ENCODE measurements at places on chromosomes 16 and 17.
A peak's percentile ranks its signal among the peaks of the same experiment; 100 is the strongest.

GRCh38 chr17:6683730-6684459 lies 29.3 kb downstream of the SLC13A5 start:
- DNase-seq = no peak

DNA sequence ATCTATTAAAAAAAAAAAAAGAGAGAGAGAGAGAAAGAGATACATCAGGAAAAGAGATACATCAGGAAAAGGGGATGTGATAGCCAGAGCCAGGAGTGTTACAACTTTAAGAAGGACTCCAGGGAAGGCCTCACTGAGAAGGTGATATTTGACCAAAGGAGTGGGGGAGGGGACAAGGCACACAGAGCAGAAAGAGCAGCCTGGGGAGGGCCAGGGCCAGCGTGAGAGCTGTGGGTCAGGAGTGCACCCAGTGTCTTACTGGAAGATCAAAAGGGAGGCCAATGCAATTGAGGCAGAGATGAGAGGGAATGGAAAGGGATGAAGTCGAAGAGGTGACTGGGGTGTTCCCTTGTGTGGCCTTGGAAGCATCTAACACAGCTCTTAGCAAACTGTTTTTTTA lies 7.7 kb downstream of the ASPHD1 start:
- no peak for DNase-seq

- DNase-seq = peak; percentile 74
Observed at GRCh38 chr17:8120520-8121406, 2.4 kb upstream of the ALOXE3 start.

GRCh38 chr16:78504401-78504851 lies 405.0 kb downstream of the WWOX start:
- no peak for DNase-seq

DNA sequence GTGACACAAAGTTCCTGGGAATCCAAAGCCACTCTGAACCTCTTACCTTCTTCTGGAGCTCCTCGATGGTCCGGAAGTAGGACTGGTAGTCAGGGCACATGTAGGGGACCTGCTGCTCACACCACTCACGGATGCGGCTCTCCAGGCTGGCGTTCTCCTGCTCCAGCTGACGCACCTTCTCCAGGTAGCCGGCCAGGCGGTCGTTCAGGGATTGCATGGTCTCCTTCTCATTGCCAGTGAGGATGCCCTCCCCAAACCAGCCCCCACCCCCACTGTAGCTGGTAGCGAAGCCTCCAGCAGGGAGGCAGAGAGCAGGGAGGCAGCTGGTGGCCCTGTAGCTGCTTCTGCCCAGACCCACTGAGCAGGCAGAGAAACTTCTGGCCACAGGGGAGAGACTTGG lies 370 bp downstream of the KRT35 start:
- no peak for DNase-seq

GRCh38 chr17:72705905-72706395 lies 386.5 kb downstream of the SLC39A11 start:
- DNase-seq = no peak

DNA sequence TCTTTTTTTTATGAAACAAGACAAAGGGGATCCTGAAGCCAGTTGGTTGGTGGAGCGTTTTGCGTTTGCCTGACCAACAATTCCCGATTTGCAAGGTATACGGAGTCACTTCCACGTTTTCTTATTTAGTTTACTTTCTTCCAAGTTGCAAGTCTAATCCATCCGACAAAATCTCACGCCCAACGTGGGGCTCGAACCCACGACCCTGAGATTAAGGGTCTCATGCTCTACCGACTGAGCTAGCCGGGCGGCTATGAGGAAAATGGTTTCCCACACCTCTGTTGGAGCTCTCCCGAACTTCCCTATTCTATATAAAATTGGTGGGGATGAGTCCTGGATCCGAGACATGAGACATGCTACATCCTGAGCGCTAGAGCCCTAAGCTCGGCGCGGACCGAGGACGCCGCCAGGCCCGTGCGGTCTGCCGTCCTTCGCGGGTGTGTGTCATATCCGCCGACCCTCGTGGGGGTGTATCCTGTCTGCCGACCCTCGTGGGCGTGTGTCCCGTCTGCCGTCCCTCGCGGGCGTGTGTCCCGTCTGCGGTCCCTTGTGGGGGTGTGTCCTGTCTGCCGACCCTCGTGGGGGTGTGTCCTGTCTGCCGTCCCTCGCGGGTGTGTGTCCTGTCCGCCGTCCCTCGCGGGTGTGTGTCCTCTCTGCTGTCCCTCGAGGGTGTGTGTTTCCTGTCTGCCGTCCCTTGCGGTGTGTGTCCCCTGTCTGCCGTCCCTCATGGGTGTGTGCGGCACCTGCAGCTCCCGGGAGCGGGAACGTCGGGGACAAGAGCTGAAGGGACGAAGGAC lies 22.6 kb downstream of the ZNF213 start:
- DNase-seq = peak; percentile 74

- no peak for DNase-seq
Observed at GRCh38 chr16:56909527-56909979, 22.4 kb upstream of the HERPUD1 start.

- DNase-seq = no peak
Observed at GRCh38 chr17:66747578-66748275, 87.2 kb upstream of the CACNG5 start.

GRCh38 chr17:73710095-73710592 lies 65.9 kb upstream of the SDK2 start:
- DNase-seq = no peak

DNA sequence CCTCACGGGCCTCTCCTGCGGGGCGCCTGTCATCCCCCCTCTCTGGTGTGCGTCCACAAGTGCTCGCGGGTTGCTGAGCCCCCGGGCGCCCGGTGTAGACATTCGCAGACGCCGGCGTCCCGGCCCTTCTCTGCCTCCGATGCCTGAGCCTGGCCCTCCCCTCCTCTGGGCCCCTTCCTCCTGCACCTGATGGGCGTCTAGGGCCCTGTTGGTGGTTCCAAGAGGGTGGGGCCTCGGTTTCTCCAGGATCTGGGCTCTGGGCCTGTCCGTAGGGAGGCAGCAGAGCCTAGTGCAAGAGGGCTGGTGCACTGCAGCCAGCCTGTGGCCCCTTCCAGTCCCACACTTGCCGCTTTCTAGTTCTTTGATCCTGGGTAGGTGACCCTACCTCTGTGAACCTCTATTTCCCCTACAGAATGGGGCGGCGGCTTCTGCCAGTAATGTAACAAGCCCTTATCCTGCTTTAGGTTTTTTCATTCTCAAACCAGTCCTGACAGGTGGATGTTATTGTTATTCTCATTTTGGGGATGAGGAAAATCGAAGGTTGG lies 623 bp downstream of the E4F1 start:
- no peak for DNase-seq

DNA sequence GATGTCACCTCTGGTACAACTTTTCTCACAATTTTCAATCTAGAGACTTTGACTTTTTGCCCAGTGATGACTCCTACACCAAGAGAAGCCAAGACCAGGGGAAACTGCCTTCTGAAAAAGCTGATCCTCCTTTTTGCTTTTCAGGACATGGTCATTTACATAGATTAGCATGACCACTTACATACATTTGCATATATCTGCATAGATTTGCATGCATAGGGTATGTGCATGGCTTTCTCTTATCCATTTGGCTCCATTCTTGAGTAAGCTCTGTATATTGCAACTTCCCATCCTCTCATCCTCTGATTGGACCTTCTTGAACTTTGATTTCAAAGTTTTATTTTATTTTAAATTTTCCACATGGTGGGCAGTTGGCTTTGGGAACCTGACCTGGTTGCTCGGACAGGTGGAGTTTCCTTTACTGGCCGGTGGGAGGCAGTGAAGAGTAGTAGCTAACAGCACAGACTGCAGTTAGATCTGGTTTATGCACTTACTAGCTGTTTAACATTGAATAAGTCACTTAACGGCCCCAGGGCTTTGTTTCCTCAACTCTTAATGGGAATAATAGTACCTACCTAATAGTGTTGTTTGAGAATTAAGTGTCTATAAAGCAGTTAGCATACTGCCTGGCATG lies 92.9 kb downstream of the GPR139 start:
- DNase-seq = no peak

DNA sequence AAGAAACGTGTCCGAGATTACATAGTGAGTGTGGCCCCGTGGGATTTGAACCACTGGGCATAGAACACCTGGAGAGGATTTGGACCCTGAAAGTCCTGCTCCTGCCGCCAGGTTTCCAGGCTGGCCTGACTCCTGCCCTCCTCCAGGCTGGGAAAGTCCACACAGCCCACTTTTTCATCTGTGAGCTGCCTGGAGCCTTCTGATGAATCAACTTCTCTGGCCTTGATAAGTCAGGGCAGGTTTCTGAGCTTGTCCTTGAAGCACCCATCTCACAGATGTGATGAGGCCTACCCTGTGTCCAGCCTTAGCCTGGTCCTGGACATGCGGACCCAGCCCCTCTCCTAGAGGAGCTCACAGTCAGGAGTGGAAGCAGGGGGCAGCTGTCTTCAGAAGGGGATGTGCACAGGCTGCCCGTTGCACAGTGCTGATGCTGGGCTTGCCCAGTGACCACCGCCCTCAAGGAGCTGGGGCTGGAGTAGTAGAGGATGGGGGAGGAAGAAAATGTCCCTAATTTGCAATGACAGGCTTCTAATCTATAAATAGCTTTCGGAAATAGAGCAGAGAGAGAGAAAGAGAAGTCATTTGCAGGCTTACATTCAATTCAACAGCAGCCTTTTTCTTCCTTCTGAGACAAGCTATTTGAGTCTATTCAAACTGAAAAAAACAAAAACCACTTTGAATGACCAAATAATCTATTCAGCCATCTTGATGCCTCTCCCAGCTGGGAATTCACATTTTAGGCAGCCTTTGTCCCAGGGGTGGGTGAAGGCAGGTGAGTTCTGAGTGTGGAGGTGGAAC lies 73.5 kb upstream of the DNAJA2 start:
- DNase-seq = no peak

DNA sequence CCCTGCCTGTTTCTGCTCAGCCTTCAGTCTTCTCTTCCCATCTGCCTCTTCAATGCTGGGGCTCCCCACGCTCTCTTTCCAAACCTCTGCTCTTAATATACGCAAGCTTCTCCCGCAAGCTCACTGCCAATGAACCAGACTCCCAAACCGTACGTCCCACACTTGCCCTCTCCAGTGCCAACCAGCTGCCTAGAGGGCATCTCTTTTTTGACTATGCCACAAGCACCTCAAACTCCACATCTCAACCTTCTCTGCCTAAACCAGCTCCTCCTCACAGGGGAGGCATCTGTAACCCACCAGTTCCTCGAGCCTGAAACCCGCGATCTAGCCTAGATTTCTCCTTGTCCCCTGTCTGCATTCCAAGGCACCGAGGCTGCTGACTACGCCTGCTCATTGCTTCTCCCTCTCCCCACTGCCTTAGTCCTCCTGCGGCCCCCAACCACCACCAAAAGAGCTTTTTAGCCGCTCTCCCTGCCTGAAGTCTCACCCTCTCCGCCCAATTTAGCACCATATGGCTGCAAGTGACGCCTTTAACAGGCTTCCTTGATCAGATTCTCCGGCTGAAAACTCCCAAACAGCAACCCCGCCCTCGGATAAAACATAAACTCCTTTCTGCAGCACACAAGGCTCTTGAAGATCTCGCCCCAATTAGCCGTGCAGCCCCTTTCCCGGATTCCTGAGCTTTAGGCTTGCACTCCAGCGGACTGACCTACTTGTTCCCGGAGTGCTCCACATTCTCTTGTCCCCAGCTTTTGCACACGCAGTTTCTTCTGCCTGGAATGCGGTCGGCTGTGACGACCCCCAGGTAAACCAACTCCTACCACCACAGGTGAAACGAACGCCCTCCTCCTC lies 1.5 kb downstream of the GGA2 start:
- DNase-seq = no peak

GRCh38 chr17:82779541-82779940 lies 27.7 kb downstream of the TBCD start:
- DNase-seq = no peak

GRCh38 chr16:85003076-85003475 lies 8.3 kb downstream of the ZDHHC7 start:
- no peak for DNase-seq

- no peak for DNase-seq
Observed at GRCh38 chr16:83137326-83137781, 510.6 kb downstream of the CDH13 start.

GRCh38 chr16:69013991-69014390 lies 91.5 kb upstream of the HAS3 start:
- no peak for DNase-seq

- no peak for DNase-seq
Observed at GRCh38 chr16:53773150-53773846, 69.3 kb downstream of the FTO start.

GRCh38 chr16:1469693-1470201 lies 5.1 kb downstream of the CLCN7 start:
- no peak for DNase-seq

DNA sequence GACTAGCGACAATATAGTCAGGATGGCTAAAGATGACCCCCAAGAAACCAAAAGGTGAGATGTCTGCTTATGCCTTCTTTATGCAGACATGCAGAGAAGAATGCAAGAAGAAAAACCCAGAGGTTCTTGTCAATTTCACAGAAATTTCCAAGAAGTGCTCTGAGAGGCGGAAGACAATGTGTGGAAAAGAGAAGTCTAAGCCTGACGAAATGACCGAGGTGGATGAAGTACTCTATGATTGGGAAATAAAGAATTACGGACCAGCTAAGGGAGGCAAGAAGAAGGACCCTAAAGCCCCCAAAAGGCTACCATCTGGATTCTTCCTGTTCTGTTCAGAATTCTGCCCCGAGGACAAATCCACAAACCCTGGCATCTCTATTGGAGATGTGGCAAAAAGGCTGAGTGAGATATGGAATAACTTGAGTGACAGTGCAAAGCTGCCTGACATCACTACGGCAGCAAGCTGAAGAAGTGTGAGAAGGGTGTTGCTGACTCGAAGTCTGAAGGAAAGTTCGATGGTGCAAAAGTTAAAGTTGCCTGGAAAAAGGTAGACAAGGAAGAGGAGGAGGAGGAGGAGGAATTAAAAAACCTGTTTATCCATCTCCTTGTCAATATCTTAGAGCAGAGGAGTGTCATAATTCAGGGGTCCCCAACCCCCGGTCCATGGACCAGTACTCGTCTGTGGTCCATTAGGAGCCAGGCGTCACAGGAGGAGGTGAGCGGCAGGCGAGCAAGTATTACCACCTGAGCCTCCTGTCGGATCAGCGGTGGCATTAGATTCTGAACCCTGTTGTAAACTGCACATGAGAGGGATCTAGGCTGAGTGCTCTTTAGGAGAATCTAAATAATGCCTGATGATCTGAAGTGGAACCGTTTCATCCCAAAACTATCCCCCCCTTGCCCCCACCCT lies 25.1 kb upstream of the ADGRG1 start:
- DNase-seq = no peak

- no peak for DNase-seq
Observed at GRCh38 chr17:67518876-67519275, 141.8 kb downstream of the PITPNC1 start.
